ENCODE measurements at places on chromosomes 1 and 21.

DNA sequence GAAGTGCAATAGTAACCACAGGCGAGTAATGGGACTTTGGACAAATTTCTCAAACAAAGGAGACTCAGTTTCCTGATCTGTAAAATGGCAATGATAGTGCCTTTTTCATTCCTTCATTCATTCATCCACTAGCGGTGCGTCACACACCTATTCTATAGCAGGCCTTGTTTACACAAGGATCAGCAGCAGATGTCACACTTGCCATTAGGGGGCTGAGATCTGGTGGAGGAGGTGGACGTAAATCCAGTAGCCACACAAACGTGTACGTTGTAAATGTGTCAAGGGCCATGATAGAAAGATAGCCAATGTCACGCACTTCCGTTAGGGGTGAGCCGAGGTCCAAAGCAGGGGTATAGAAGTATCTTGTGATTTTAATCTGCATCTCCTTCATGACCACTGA lies 34.2 kb downstream of the SERINC2 start:
- no peak for DNase-seq

DNA sequence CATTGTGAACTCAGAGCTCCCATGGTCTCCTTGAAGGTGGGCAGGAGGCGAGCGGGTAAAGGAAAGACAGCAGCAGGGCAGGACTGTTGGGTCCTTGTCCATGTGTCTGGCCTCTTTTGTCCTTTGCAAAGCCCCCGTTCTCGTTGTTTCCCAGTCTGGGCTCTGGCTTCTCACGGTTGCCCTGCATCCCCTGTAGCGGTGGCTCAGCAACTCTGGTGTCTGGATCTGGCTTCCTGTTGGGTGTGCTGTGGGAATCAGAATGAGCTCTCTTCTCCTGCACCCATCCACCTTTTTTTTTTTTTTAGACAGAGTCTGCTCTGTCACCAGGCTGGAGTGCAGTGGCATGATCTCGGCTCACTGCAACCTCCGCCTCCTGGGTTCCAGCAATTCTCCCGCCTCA lies 11.1 kb downstream of the H6PD start:
- no peak for DNase-seq

DNA sequence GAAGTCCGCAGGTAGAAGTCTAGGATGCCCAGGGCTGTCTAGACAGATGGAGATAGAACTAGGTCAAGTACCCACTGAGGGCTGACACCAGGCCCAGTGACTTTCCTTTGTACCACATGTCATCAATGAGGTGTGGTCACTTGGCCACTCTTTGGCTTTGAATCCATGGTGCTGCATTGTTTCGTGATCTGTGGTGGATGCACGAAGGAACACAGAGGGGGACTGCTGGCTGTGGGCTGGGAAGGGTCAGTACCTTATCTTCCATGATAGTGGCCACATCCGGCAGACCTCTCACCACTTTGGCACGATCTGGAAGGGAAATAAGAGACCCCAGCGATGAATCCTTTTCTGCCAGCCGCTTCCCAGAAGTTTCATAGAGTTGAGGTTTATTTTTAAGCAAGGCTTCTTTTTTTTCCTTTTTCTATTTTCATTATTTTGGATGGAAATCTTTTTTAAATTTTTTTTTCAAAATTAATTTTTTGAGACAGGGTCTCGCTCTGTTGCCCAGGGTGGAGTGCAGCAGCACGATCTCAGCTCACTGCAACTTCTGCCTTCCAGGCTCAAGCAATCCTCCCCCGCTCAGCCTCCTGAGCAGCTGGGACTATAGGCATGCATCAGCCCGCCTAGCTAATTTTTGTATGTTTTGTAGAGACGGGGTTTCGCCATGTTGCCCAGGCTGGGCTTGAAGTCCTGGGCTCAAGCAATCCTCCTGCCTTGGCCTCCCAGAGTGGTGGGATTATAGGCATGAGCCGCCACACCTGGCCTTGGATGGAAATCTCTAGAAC lies 53.1 kb downstream of the MYOM3 start:
- no peak for DNase-seq

DNA sequence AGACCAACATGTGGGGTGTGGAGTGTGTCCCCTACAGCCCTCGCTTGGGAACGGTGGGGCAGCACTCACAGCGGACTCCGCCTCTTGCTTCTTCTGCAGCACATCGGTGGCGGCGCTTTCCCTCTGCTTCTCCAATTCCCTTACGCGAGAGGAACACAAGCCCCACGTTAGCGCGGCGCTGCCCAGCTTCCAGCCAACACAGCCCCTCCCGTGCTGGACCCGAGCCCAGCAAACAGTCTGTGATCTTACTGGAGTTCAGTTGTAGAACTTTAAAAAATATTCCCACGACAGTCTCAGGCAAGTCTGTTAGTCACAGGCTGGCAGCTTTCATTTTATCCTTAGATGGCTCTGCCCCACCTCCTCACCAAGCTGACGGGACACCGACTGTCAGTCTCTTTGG lies 13.6 kb downstream of the THAP3 start:
- peak; percentile 59 for DNase-seq

- no peak for DNase-seq
These were observed 52.7 kb upstream of the ADARB1 start for GRCh38 chr21:45021428-45022347.

DNA sequence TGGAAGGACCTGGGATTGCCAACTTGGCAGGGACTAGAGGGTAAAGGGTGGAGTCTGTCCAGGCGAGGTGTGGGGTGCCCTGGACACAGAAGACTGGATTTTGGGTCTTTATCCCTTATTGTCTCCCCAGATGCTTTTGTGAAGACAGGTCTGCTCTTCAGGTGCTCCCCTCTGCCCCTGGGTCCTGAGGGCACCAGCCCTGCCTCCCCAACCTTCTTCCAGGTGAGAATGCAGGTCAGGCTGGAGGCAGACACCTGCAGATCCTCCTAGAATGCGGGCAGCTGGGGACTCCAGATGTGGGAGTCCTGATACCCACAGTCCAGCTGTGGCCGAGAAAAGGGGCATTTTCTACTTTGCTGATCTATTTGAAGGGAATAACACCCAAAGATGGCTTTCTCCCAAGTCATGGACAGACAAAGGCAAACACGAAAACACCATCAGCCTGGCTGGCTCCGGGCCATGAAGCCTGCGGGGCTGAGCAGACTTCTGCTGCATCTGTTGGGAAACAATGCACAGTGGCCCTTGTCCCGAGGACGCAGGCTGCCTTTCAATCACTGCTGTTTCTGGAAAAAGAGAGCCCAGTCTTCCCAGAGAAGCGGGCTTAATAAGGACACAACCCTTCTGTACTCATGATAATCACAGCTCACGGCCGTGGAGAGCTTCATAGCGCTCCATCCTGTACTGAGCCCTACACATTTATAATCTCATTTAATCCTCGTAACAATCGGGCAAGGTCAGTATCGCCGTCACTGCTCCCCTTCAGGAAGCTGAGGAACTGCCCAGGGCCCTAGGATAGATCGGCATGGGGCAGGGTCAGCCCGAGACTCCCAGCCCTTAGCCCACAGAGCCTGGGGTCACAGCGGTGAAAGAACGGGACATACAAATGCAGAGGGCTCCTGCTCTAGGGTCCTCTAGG lies 62.0 kb upstream of the ABCG1 start:
- no peak for DNase-seq

GRCh38 chr1:42043182-42043581 lies 110.0 kb upstream of the GUCA2B start:
- DNase-seq = no peak

- no peak for DNase-seq
These were observed 10.7 kb downstream of the ATP1A4 start for GRCh38 chr1:160161965-160162705.

DNA sequence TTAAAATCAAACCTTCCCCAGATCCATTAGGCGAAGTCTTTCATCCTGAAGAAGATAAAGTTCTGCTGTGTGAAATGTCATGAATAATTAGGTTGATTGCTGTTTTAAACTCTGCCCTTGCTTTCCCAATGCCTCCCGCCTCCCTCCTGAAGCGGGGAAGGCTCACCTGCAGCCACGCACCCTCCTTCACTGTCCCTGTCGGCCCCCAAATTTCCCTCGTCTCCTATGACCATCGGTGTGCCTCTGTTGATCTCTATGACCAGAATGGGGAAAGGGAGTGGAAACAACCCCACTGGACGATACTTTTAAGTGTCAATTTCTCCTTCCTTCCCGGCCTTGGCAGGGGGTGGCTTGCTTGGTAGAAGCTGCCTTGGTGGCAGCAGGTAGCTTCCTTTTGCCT lies 35.1 kb downstream of the LHX4 start:
- DNase-seq = no peak

DNA sequence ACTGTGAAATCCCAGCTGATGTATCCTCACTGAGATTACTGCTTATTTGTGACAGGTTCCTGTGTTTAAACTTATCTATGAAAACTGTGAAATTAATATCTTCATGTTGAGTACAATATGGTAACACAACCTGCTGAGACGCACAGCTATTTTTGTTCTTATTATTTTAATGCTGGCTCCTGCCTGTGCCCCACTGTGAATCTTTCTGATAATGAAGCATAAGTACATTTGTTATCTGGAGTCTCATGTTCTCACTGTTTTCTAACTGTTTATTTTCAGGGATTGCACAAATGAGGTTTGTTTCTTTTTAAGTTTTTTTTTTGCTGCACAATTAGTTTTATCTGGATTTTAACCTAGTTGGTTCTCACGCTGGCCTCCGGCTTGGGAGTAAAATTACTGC lies 39.9 kb upstream of the IFNAR2 start:
- no peak for DNase-seq

DNA sequence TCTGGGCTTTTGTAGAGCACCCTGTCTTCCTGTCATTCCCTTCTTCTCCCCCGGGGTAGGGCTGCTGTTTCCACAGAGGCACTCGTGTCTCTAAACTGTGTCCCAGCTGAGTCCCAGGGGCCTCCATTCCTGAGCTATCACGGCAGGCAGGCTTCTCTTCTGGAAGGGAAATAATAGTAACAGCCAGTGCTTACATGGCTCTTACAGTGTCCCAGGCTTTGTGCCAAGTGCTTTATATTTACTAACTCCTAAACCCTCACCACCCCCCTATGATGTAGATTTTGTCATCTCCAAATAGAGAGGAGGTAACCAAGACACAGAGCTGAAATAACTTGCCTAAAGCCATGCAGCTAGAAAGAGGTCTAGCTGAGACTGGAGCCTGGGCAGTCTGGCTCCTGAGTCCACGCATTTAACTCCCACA lies 1.4 kb upstream of the CELF3 start:
- no peak for DNase-seq

- no peak for DNase-seq
These were observed 95.7 kb downstream of the GLIS1 start for GRCh38 chr1:53643041-53643880.

- DNase-seq = peak; percentile 58
These were observed 50.0 kb upstream of the NPL start for GRCh38 chr1:182739545-182739944.

DNA sequence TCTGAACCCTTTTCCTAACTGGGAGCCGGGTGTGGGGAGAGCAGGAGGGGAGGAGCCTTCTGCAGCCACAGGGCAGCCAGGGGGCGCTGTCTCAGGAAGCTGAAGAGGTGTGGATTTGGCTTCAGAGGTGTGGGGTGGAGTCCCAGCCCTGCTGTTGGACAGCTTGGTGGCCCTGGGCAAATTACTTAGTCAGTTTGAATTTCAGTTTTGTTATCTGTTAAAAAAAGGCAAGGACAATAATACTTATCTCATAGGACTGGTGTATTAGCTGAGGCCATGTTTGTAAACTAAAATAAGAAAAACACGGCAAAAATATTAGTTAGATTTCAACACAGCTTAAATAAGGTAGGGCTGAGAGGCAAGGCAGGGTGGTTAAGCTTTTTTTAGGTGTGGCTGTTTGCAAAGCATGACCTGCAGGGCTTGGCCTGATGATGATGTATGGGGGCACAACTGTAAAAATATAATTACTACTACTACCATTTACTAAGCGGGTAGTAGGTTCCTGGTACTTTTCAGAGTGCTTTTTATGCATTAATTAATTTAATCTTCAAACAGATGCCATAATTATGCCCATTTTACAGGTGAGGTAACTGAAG lies 111.8 kb downstream of the PLXNA2 start:
- DNase-seq = peak; percentile 42

DNA sequence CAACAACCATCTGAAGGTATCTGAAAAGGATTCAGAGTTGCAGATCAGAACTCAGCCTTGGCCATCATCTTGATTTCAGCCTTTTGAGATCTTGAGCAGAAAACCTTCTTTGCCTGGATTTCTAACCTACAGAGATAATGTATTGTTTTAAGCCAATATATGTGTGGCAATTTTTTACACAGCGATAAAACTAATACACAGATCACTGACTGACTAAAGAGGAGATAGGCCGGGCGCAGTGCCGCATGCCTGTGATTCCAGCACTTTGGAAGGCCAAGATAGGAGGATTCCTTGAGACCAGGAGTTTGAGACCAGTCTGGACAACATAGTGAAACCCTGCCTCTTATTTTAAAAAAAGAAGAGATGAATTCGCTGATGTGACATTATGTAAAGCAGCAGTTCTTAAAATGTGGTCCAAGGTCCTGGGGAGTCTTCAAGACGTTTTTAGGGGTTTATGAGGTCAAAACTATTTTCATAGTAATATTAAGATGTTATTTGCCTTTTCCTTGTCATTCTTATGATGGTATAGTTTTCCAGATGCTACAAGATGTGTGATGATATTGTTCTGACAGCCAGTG lies 50.1 kb upstream of the CNN3 start:
- no peak for DNase-seq

DNA sequence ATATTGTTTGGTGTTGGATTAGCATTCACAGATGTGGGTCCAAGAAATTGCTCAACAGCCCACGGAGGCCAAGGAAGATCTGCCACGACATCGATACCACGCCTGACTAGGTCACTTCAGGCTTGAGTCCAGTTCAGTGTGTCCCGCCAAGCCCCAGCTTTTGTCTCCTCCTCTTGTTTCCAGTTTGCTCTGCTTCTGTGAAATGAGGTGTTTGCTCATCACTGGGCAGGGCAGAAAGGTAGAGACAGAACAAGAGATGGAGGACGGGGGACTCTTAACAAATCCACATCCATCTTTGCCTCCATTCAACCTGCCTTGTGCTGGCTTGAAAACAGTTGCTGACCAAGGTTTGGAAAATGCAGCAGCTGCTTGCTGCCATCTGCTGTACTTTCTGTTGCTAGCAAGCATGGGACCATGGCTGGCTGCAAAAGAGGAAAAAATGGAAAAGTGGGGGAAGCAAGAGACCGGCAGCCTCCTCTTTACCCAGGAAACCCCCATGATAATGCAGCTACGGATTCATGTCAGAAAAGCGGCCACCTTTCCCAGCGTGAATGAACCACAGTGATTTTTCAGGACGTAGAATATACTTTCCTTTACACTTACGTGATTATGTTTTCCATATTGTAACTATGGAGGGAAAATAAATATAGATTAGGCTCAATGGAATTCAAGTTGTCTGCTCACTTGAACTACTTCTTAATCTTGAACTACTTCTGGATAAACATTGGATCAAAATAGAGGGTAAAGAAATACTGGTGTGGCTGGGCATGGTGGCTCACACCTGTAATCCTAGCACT lies 80.2 kb upstream of the GREM2 start:
- peak; percentile 21 for DNase-seq
